Mesothelial cell of epicardium (in vitro differentiated cells): ENCODE measurements at places on chromosomes 2 and 18.

GRCh38 chr2:10972683-10973433 is 61.1 kb downstream of the KCNF1 start:
- no peaks in the 10 kb centered on the region for H3K36me3 ChIP-seq
- H3K27me3 ChIP-seq, result peaks cover 19% of the 10 kb centered on the region
- no peak for DNase-seq

DNA sequence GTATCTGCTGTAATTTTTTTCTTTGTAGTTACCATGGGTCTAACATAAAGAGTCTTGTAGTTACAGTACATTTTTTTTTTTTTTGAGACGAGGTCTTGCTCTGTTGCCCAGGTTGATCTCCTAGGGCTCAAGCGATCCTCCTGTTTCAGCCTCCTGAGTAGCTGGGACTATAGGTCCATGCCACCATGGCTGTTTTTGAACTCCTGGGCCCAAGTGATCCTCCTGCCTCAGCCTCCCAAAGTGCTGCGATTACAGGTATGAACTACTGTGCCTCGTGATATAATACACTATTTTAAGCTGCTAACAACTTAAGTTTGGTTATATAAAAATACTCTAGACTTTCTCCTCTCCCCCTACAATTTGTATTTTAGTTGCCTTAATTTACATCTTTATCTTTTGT is 46.3 kb downstream of the ASB1 start:
- H3K36me3 ChIP-seq, result peaks cover 27% of the 10 kb centered on the region
- no peak overlapping the region for H3K27ac ChIP-seq
- no peak overlapping the region for H3K4me3 ChIP-seq
- H3K27me3 ChIP-seq, result no peaks in the 10 kb centered on the region
- DNase-seq, result no peak
- H3K4me1 ChIP-seq, result peaks cover 2% of the 10 kb centered on the region

DNA sequence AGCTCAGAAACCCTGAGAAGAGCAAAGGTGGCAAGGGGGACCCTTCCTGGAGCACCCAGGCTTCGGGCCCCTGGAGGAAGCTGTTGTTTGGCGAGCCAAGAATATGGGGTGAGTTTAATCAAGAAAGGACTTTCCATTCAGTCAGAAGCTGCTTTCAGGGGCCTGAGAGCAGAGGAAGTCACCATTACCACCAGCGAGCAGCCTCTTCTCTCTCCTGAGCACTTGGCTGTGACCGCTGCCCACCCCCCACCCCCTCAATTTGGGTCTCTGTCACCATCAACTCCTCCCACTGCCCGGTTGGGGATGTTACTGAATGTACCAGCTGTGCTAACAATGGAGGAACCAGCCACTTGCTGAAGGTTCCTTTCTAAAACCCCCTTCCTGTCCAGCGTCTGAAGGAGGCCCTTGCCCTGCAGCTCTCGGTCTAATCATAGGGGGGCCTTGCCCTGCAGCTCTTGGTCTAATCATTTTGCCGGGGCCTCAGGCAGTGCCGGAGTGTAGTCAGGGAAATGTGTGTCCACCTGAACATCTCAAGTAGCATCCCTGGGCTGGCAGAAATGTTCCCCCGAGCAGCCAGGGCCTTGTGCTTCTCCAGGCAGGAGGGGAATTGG is 943 bp downstream of the INPP5D start:
- H3K27me3 ChIP-seq, result no peaks in the 10 kb centered on the region
- no peak overlapping the region for H3K4me3 ChIP-seq
- no peak overlapping the region for H3K27ac ChIP-seq
- DNase-seq, result no peak
- H3K4me1 ChIP-seq, result no peaks in the 10 kb centered on the region
- no peaks in the 10 kb centered on the region for H3K36me3 ChIP-seq

DNA sequence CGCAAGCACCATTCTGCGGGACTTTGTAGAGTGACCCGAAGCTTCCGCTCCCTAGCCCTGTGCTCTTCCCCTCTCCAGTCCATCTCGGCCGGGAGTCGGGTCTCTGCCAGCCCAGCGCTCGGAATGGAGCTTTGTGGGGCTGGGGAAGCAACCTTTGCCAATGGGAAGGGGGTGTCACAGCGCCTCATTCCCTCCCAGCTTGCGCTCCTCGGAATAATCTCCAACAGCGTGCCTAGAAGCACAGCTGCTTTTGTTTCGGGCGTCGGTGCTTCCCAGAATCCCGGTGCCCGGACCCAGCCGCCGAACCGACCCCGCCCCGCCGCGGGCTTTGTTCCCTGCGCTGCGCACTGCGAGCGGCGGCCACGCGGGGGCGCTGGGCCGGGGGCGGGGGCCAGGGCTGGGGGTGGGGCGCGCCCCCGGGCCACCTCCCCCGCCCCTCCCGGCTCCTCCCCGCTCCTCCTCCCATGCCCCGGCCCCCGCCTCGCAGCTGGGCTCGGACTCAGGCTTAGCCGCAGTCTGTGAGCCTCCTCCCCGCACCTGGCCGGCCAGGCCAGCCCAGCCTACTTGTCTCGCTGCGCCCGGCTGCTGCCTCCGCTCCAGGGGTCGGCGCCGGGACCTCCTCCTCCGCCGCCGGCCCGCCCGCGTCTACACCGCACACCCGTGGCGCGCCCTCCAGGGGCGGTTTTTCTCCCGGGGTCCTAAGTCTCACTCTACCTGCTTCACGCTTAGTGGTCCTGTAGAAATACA is 77.7 kb upstream of the SMAD2 start:
- H3K27ac ChIP-seq, result peak overlapping the region; percentile 75
- peak; percentile 63 for DNase-seq
- no peaks in the 10 kb centered on the region for H3K27me3 ChIP-seq
- H3K4me1 ChIP-seq, result peaks cover 11% of the 10 kb centered on the region
- H3K4me3 ChIP-seq, result peak overlapping the region; percentile 72
- no peaks in the 10 kb centered on the region for H3K36me3 ChIP-seq

- peaks cover 17% of the 10 kb centered on the region for H3K36me3 ChIP-seq
- no peak overlapping the region for H3K27ac ChIP-seq
- no peak for DNase-seq
- no peak overlapping the region for H3K4me3 ChIP-seq
- H3K4me1 ChIP-seq, result no peaks in the 10 kb centered on the region
Observed at GRCh38 chr2:135913727-135914365, 37.6 kb upstream of the MCM6 start.

DNA sequence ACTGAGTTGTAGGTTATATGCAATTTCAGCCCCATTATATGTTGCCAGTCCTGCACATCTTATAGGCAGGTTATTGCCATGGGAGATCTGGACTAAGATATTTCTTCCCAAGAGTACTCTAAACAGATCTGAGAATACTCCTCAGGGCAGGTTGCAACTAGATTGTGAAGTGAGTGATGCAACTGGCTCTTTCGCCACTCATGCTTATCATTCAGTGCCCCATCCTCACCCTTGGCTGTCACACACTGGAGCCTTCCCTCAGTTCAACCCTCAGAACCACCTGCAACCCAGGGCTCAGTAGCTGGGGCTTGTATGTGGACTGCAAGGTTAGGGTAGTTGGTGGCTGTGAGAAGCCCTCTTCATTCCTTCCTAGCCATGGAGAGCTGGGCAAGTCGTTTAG is 14.1 kb downstream of the MERTK start:
- peak overlapping the region; percentile 16 for H3K27ac ChIP-seq
- no peaks in the 10 kb centered on the region for H3K27me3 ChIP-seq
- DNase-seq, result no peak
- H3K4me1 ChIP-seq, result peaks cover 37% of the 10 kb centered on the region

DNA sequence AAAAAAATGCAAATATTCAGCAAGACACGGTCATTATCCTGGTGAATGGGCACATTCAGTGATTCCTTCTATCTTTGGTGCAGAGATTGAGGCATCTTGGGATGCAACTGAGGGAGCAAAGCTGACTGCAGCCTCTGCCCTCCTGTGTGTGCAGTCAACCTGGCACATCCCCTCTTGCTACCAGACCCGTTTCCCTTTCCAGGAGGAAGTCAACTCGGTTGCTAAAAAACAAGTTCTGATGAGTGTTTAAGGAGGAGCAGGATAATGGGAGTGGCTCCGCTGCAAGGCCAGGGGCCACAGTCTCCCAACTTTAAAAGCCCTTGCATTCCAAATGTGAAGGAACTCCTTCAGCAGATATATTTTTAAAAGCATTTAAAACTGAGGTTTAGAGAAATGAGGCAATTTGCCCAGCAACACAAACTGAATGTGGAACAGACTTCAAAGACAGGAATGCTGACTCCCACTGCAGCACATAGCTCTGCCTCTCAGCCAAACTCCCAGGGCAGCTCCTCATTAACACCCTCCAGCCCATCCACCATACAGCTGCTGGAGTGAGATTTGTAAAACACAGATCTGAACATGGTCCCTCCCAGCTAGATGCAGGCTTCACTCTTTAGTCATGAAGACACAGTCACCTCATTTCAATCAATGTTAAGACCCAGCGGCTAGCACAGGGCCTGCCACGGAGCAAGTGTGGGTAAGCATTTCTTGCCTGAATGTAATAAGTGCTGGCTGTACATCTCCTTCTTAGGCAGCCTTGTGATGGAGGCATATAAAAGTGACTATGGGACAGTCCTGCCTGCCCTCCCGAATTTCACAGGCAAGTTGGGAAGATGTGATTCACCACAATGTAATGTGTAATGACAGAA is 54.3 kb downstream of the VSNL1 start:
- DNase-seq, result no peak
- H3K27ac ChIP-seq, result peak overlapping the region; percentile 85
- H3K27me3 ChIP-seq, result no peaks in the 10 kb centered on the region

GRCh38 chr2:108243566-108243965 is 3.8 kb downstream of the SULT1C3 start:
- no peaks in the 10 kb centered on the region for H3K36me3 ChIP-seq
- no peaks in the 10 kb centered on the region for H3K27me3 ChIP-seq
- no peaks in the 10 kb centered on the region for H3K4me1 ChIP-seq
- DNase-seq, result no peak
- no peak overlapping the region for H3K4me3 ChIP-seq

- H3K4me1 ChIP-seq, result peaks cover 28% of the 10 kb centered on the region
- H3K27ac ChIP-seq, result peak overlapping the region; percentile 76
- no peaks in the 10 kb centered on the region for H3K27me3 ChIP-seq
Observed at GRCh38 chr2:169819106-169819505, 5.6 kb downstream of the METTL5 start.
